ENCODE measurements at places on chromosomes 16 and 17.

DNA sequence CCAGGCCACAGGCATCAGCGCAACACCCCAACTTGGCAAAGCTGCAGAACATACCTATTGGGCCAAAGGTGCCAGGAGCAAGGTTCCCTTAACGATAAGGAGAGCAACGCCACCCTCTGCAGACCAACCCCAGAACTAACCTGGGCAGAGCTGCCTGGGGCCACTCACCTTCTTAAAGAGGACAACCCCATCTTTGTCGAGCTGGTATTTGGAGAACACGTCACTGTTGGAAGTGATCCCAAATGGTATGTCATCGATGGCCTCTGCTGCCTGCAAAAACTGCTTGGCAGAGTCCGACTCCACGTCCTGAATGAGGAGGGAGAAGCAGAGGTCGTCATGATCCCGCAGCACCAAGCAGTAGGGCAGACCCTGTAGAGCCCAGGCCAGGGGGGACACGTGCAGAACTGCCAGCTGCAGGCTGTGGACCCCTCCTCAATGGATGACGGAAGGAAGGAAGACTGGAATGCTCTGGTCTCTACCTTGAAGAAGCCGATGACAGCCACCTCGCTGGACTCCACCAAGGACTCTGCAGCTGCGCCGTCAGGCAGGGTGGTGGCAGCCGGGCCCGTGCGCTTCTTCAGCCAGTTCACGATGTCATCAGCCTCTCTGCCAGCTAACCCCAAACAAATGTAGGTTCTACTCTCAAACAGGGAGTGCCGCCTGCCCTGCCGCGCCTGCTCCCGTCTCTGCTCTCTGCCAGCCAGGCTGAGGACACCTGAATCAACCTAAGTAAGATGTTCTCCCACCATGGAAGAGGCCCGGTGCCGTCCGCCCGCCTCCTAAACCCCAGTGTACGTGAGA lies 5.2 kb downstream of the P4HB start:
- DNase-seq = no peak

DNA sequence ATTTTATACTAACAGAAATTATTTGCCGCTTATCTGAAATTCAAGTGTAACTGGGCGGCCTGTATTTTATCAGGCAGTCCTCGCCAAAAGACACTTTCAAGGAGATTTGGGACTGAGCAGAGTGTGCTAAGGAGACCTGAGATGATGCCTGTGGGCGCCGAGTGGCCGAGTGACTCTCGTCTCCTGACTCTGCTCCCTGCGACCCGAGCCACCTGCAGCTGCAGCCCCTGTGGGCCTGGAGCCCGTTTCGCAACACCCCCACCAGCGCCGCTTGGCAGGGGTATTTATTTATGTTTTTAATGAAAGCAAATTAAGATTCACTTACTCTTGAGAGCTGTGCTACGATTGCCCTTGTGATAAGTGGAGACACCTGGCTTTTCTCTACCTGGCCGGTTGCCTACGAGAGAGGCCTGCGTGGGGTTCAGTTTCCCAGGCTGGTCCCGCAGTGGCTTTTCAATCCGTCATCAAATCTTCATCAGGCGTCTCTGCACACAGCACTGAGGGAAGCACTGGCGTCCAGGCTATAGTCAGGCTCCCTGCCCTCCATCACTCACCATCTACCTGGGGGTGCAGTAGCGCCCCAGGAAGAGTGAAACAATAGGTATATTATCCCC lies 124.0 kb downstream of the SEC14L1 start:
- DNase-seq = no peak

DNA sequence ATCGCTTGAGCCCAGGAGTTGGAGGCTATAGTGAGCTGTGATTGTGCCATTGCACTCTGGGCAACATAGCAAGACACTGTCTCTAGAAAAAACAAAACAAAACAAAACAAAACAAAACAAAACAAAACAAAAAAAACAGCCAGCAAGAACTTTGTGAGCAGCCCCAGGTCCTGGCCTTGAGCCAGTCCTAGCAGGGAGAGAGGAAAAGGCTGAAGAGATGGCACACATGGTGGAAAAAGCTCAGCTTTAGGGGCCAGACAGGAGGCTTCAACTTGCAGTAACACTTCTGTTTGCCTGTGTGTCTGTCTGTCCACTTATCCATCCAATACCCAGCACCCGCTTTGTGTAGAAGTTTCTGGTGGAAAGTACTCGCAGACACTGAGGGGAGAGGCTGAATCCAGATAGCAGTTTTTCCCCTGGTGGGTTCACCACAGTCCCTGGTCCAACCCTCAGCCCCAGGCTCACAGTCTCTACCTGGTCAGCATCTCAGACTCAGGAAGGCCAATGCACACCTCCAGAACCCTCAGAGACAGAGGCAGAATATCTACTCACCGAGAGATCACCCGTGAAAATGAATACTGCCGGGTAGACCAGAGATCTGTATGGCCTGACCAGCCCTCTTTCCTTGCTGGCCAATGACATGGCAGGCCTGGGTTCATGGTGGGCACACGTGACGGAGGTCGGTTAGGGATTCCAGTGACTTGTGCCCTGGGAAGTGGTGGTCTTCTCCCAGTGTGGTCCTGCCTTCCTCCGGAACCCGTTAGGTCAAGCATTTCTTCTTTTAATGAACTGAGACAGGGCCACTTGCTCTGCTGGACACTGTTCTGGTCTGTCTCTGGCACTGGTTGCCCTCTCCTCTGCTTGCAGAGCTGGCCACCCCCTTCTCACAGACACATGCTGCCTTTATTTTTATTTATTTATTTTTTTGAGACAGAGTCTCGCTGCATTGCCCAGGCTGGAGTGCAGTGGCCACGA lies 79.5 kb upstream of the DNAJA2 start:
- DNase-seq = no peak

DNA sequence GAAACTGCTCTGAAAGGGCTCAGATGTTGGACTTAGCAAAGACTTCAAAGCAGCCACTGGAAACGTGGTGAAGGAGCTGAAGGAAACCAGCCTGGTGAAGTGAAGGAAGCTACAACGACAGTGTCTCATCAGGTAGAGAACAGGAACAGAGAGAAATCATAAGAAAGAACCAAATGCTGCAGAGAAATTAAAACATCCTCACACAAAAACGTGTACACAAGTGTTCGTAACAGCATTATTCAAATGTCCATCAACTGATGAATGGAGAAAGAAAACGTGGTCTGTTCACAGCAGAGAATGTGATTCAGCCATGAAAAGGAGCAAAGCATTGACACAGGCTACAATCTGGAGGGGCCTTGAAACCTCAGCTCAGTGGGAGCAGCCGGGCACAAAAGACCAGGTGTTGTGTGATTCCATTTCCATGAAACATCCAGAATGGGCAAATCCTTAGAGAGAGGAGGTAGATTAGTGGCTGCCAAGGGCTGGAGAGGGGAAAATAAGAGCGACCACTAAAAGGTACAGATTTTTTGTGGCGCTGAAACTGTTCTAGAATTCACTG lies 26.9 kb downstream of the IFT140 start:
- DNase-seq = no peak
